GM12865 (cell line): ENCODE measurements at places on chromosomes 5 and 9.

DNA sequence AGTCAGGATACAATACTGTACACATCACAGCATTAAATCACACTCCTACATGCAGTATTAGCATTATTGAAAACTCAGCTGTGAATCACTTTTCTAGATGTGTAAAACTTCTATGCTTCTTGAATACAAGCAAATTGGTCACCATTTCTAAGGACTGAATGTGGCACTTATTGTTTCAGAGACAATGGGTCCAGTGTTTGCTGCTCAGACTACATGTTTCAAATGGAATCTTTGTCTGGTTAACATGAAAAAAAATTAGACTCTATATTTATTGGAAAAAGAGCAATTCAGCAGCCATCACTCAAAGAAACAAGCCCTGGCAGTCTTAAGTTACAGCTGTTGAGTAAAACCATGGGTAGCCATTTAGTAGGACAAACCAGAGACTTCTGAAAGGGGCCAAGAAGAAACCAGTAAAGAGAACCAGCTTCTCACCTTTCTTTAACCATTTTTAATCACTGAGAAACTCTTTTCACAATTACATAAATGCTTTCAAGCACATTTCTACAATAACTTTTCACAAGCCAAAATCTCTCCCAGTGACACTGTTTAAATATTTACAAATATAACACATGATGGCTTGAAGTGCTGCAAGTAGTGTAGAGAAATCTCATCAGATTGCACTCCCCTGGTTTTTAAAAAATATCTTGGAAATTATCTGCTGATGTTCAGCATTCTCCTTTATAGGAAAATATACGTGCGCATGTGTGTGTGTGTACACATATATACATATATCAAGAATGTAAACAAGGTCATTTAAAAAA is 35.2 kb downstream of the OR2K2 start:
- DNase-seq = no peak

DNA sequence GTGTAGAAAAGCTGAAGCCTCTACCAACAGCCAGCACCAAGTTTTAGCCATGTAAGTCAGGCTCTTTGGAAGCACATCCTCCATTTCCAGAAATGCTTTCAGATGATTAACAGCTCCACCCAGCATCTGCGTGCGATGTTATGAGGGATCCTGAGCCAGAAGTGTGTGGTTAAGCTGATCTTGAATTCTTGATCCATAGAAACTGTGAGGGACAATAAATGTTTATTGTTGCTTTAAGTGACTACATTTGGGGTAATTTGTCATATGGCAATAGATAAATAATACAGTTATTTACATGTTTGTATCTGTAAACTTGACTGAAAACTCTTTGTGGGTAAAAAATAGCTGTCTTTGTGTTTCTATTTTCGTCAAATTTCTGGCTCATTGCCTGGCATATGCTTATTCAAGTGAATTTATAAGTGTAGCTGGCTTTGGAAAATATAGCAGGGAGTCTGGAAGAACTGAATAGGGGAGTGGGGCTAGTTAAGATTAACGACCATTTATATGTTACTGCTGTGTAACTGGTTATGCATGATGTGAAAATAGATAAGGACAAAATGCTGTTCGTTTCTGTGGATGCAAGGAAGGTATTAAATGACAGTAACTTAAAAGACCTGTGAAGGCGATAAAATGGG is 234.1 kb downstream of the LRRC70 start:
- no peak for DNase-seq

- no peak for DNase-seq
These were observed 1068.6 kb downstream of the TAF11L14 start for GRCh38 chr5:18702821-18703220.

GRCh38 chr5:154200221-154200620 is 9.7 kb downstream of the GALNT10 start:
- DNase-seq = no peak

DNA sequence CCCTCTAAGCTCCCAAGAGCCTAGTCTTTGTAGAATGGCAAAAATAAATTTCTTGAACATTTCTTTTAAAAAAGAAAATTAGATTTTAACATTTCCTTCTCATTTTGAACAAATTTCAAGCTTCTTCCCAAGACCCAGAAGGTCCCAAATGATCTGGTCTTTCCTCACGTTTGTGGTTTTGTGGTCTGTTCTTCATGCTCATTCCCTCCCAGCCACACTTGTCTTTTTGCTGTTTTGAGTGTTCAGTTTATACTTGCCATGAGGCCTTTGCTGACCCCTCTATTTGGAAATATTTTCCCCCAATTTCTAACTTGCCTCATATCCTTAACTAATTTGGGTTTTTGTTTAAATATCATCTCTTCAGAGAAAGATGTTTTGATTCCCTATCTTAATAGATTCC is 133.4 kb upstream of the PAPPA start:
- no peak for DNase-seq

- no peak for DNase-seq
These were observed 52.3 kb upstream of the CNTLN start for GRCh38 chr9:17082343-17083064.
